ENCODE measurements at places on chromosomes 3 and 15.

GRCh38 chr15:78024519-78024870 lies 53.0 kb downstream of the TBC1D2B start:
- DNase-seq = no peak

GRCh38 chr3:99626417-99626788 lies 12.0 kb upstream of the COL8A1 start:
- DNase-seq = no peak

DNA sequence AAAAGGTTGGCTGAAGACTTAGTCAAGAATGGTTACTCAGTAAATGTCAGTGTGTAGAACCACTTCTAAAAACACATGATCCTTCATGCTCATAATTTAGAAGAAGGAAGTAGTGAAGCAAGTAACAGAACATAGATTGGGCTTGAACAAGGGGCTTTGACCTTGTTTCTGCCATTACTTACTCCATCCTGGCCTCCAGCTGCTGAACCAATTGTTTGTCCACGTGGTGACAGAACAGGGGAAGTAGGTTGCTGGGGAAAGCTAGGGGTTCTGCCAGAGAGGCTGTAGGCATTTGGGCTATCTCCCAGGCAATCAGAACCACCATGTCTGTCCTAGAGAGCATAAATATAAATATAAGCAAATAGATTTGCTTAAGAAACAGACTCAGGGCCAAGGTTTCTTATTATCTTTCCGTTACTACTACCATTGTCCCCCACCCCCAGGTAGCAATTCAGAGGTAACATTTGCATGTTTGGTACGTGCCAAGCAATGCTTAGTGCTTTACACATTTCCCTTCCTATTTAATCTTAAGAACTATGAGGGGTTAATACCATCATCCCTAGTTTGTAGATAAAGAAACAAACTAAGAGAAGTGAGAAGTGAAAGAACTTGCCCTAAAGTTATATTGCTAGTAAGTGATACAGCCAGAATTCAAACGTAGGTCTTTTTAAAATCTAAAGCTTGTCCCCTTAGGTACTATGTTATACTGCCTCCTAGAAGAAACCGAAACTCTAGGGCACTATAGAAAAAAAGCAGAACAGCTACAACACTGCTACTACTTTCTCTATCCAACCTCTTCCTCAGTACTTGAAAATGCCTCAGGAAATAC lies 3.0 kb upstream of the SPG11 start:
- DNase-seq = no peak

DNA sequence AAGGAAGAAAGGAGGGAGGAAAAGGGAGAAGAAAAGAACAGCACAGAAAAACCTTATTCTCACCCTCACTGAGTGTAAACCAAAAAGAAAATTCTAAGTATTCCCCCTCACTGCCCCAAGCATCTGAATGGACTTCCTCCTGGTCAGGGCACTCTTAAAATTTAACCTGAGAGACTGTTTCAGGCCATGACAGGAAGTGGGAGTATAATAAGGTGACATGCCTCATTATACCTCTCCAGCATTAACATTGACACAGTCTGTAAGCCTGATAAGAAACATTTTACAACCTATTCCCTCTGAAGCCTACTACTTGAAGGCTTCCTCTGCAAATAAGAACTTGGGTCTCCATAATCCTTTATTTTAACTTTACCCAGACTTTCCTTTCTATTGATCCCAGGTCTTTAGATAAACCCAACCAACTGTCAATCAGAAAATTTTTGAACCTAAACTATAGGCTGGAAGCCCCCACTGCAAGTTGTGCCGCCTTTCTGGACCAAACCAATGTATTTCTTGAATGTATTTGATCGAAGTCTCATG lies 41.7 kb downstream of the SLCO2A1 start:
- no peak for DNase-seq

Data from NCI-H2081 treated with DMSO at 0.1 percent for 48 hours (cell line).